Kidney epithelial cell (primary cell): ENCODE measurements at places on chromosomes 12 and 14. TPM values are rescaled to one million over a fixed set of nuclear protein-coding genes. Genes with fewer than 3 reads are reported as not detected.

DNA sequence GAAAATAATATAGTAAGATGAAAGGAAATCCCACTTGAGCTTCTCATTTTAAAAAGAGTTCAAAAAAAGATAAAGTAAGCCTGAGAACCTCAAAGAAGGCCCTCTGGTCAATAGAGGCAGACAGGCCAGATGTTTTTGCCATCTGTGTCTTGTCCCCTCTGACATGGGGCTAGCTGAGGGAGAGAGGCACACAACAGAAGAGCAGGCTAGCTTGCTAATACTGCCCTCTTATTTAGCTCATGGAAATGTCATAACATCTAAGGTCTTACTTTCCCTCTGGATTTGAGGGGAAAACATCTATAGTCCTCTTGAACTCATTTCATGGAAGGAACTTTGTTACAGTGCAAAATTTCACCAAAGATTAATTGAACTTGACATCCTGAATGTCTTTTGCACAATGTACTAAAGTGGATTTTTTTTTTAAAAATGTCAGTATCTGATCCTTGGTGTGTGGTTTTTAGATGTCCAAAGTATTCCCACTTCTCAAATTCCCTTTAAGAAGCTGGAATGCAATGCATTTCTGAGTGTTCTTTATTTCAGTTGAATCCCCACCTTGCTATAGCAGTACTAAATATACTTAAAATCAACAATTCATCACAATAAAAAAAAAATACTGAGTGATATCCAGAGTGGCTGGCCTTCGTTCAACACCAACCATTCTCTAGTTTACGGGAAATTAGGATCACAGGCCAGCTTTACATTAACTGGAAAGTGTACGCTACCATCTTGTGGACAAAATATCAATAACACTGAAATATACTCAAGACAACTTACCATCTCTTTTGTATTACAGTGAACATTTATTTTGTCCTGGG, 176.7 kb downstream of the PAH start:
- DNase-seq = no peak

DNA sequence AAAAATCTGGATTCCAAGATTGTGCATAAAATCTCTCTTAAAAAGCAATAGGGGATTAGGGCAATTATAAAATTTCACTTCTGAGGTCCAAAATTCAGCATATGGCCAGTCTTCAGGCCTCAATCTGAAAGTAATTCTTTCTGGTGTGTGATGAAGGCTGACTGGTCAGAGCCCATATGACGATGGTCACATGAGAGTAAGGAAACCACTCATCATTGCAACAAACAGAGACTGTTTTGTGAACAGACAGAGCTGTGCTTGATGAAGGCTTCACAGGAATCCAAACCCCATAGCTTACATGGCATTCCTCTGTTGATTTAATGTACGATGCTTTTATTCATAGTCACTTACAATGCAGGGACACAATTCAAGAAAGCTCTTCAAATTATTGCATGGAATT, 238.1 kb downstream of the APAF1 start:
- no peak for DNase-seq

DNA sequence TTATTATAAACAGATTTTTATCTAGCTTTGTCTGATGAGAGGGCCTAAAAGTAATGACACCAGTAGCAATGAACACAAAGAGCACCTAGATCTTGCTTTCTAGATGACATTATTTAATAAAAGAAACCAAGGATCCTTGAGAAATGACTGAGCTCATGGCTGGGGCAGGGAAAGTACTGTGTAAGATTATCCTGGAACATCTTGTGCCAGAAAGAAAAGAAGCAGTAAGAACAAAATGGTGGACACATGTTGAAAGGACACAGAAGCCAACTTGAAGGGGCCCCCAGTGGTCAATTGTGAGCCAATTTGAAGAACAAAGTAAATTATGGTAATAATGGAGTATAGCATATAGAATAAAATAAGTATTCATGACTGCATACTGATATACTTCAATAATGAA, 10.0 kb downstream of the IFNG-AS1 start:
- no peak for DNase-seq

Gene ANO2
- total RNA-seq = 0.48 and 1.5 TPM in 2 replicates

DNA sequence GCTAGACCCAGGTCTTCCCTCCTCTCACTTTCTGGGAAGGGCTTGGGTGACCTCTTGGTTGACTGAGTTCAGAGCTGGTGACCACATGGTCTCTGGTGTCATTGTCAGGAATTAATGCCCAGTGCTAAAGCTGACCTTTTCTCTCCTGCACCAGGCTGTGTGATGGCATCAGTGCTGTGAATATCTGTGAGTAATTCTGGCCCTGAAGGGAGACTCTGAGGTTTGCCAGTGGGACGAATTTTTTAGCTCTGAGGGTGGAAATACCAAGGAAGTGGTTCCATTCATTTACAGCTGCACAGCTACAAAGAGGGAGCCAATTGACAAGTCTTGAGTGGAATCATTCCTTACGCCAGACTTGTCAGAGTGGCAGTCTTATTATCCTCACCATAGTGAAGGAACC, 6.2 kb upstream of the KRT86 start:
- no peak for DNase-seq

Gene GLIPR1L1
- total RNA-seq = not detected in 2 replicates

DNA sequence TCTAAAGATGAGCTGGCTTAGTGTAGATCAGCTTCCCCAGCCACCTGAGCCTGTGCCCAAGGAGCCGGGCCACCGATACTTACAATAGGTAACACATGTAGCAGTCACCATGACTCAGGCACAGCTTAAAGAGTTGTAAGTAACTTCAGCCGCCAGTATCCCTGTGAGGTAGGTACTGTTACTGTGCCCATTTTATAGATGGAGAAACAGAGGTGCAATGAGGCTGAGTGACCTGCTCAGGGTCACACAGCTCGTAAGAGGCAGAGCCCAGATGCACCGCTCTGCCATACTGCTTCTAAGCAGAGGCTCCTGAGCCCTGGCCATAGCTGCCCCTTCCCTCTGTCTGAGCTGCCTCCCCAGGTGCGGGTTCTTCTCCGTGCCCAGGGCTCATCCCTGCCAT, 58.5 kb downstream of the IQSEC3 start:
- DNase-seq = no peak

- no peak for DNase-seq
These were observed 31.5 kb downstream of the ERO1A start for GRCh38 chr14:52663850-52664249.

Gene GPN3
- total RNA-seq = 24.6 and 25.9 TPM in 2 replicates

DNA sequence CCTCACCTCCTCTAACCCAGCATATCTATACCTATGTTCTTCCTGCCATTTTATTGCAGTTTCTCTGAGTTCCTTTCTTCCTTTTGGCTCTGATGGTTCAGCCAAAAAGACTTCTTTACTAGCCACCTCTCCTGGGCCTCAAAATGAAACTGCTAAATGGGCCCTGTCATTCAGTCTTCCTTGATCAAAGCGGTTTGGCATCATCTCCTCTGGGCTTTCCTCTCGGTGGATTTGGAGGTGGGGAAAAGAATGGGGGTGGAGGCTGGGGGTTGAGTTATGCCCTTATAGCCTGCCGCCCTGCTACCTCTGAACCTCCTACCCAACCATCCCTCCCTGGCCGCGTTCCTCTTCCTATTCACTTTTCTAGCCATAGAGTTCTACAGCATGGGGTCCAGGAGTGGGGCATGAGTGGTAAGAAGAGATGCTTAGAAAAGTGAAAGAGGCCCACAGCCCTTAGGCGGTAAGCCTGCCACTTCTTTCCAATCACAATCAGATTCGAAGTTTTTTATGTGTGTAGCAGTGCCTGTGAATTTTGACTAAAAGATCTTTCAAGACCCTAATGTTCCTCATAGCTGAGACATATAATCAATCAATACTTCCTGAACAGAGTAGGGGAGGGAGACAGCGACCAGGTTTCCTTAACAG, 2.5 kb downstream of the AJUBA start:
- no peak for DNase-seq
